Skin of body (tissue), 3 donors: ENCODE measurements at places on chromosomes 16 and 17.

DNA sequence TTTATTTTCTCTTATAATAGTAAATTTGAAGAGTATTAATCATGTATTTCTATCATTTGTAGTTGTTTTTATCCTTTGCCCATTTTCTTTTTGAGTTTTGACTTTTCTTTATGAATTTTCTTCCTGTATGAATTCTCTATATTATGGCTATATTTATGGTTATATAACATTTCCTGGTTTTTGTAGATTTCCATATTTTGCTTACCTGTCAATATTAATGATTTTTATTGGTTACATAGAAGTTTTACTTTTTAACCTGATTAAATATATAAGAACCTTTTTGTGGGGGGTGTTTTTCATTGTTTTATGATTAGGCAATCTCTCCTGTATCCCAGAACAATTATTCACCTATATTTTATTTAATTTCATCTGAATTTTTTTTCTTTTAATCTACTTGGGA lies 93.2 kb downstream of the AATF start:
- DNase-seq = no peak

GRCh38 chr16:12334071-12334470 lies 357.5 kb downstream of the SNX29 start:
- DNase-seq = no peak

- DNase-seq = no peak
Observed at GRCh38 chr17:1590029-1590746, 27.6 kb upstream of the PITPNA start.

DNA sequence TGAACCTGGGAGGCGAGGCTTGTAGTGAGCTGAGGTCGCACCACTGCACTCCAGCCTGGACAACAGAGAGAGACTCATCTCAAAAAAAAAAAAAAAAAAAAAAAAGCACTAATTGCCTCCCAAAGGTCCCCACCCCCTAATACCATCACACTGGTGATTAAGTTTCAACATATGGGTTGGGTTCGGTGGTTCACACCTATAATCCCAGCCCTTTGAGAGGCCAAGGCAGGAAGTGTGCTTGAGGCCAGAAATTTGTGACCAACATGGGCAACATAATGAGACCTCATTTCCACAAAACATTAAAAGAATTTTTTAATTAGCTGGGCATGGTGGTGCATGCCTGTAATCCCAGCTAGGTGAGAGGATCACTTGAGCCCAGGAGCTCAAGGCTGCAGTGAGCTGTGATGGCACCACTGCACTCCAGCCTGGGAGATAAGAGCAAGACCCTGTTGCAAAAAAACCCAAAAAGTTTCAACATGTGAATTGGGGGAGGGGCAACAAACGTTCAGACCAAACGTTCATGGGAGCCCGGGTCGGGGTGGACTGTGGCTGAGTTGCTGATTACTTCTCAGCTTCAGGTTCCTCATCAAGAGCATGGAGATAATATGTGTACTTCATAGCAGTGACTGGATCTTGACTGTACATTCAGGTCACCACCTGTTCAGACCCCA lies 62.1 kb upstream of the NOL11 start:
- no peak for DNase-seq

- DNase-seq = no peak
Observed at GRCh38 chr17:8292639-8293395, 2.4 kb downstream of the SLC25A35 start.
